ENCODE measurements at places on chromosomes 12 and 14. TPM values are rescaled to one million over a fixed set of nuclear protein-coding genes. Genes with fewer than 3 reads are reported as not detected.
A peak's percentile ranks its signal among the peaks of the same experiment; 100 is the strongest.

GRCh38 chr12:117583092-117583491, 221.7 kb upstream of the NOS1 start:
- H3K27me3 ChIP-seq: no peaks in the 10 kb centered on the region
- no peak overlapping the region for H3K27ac ChIP-seq
- no peaks in the 10 kb centered on the region for H3K4me1 ChIP-seq
- no peak overlapping the region for H3K4me3 ChIP-seq

DNA sequence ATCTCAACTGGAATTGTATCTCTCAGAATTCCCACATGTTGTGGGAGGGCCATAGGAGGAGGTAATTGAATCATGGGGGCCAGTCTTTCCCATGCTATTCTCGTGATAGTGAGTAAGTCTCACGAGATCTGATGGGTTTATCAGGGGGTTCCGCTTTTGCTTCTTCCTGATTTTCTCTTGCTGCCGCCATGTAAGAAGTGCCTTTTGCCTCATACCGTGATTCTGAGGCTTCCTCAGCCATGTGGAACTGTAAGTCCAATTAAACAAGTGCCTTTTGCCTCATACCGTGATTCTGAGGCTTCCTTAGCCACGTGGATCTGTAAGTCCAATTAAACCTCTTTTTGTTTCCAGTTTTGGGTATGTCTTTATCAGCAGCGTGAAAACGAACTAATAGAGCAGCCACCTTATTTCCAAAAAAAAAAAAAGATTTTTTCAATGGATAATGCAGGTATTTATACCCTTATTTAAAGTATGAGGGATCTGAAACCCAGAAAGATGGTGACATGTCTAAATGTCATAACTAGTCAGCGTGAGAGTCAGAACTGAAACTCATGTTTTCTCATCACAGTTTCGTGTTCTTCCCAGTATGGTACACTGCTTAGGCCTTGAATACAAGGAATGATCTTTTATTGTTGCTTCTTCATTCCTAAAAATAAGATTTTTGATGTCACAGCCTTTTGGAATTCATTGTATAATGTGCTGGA, 89.6 kb downstream of the ERC1 start:
- H3K36me3 ChIP-seq: no peaks in the 10 kb centered on the region
- H3K4me1 ChIP-seq: no peaks in the 10 kb centered on the region
- DNase-seq: no peak

DNA sequence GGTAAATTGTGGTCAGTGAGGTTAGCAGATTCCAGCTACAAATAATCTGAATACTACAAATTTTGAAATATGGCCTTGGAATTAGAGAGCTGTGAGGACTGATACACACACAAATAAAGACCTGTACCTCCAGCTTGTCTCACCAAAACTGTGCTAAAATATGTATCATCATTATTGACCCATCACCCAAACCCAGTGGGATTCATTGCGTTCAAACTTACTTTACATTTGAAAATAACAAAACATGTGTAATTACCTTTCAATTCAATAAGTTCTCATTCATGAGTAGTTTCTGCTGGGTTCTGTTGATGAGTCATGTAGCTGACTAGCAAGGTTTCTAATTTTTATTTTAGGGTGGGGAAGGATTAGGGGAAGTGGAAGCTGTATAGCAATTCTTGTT, 170.9 kb downstream of the MSRB3 start:
- DNase-seq: no peak
- no peaks in the 10 kb centered on the region for H3K4me1 ChIP-seq
- no peaks in the 10 kb centered on the region for H3K27me3 ChIP-seq
- no peak overlapping the region for H3K27ac ChIP-seq
- no peaks in the 10 kb centered on the region for H3K36me3 ChIP-seq
- no peak overlapping the region for H3K4me3 ChIP-seq

DNA sequence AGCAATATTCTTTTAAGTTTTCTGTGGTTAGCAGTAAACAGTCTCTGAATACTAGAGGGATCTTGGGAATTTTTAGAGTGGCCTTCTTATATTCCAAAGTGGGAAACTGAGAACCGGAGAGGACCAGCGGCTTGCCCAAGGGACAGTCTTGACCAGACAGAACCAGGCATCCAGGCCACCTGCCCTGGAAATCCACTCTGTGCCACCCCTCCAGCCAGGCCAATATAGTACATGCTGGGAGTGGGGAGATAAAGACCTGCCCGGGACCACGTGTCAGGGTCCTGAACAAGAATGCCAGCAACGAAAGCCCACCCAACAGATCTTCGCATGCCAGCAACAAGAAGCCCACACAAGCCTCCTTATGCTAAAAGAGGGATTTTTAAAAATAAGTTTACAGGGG, 49.4 kb upstream of the RIN3 start:
- no peak for DNase-seq
- H3K27me3 ChIP-seq: no peaks in the 10 kb centered on the region
- no peaks in the 10 kb centered on the region for H3K4me1 ChIP-seq
- no peak overlapping the region for H3K27ac ChIP-seq
- no peak overlapping the region for H3K4me3 ChIP-seq

DNA sequence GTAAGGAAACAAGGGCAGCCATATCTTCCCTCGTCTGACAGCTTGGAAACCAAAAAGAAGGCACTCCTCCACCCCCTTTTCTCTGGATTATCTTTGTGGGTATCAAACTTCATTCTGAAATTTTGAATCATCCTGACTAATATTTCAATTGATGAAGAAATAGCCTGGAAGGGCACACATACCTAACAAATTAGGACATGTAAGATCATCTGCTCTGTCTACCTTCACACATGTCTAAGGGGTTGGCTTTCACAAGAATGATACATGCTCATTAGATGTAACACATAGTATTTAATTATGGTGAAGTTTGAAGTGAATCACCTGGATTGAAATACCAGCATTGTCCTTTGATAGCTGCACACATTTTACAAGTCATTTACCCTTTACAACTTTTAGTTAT, 348.1 kb upstream of the RPL10L start:
- DNase-seq: no peak
- H3K27ac ChIP-seq: no peak overlapping the region
- no peaks in the 10 kb centered on the region for H3K4me1 ChIP-seq
- no peaks in the 10 kb centered on the region for H3K27me3 ChIP-seq
- no peaks in the 10 kb centered on the region for H3K36me3 ChIP-seq
- H3K4me3 ChIP-seq: no peak overlapping the region

TDRD9 gene
- polyA plus RNA-seq: 0.36 TPM

MNAT1 gene
- polyA plus RNA-seq: 8.9 TPM

LALBA gene
- not detected for polyA plus RNA-seq

RHOJ gene
- polyA plus RNA-seq: 1.1 TPM

GRCh38 chr14:53542732-53543131, 389.6 kb upstream of the DDHD1 start:
- H3K27ac ChIP-seq: no peak overlapping the region
- H3K4me1 ChIP-seq: no peaks in the 10 kb centered on the region
- no peaks in the 10 kb centered on the region for H3K36me3 ChIP-seq
- H3K4me3 ChIP-seq: no peak overlapping the region
- no peak for DNase-seq

HHIPL1 gene
- 0.99 TPM for polyA plus RNA-seq

DNA sequence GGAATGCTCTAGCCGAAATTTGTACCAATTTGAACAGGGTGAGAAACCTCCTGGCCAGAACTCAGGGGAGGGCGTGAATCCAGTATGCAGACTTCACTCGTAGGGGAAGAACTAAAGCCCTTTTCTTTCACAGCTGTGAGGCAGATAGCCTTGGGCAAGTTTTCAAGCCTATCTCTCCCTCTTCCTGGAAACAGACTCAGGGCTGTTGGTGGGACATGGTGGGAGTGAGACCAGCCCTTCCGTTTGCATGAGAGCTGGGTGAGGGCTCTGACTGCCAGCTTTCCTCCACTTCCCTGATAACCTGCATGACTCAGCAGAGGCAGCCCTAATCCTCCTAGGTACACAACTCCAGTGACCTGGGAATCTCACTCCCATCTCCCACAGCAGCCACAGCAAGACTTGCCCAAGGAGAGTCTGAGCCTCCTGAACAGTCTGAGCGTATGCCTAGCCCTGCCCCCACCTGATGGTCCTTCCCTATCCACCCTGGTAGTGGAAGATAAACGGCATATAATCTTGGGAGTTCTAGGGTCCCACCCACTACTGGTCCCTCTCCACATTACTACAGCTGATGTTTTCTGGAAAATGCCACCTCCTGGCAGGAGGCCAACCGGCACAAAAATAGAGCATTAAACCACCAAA, 170.1 kb upstream of the AMIGO2 start:
- H3K4me1 ChIP-seq: peaks cover 5% of the 10 kb centered on the region
- peak; percentile 40 for DNase-seq
- H3K27me3 ChIP-seq: no peaks in the 10 kb centered on the region

- no peaks in the 10 kb centered on the region for H3K36me3 ChIP-seq
- no peaks in the 10 kb centered on the region for H3K4me1 ChIP-seq
- no peak overlapping the region for H3K4me3 ChIP-seq
- no peak overlapping the region for H3K27ac ChIP-seq
Observed at GRCh38 chr12:19572920-19573558, 133.7 kb downstream of the AEBP2 start.

- no peak for DNase-seq
- H3K4me3 ChIP-seq: no peak overlapping the region
- no peaks in the 10 kb centered on the region for H3K36me3 ChIP-seq
Observed at GRCh38 chr14:92694807-92695206, 53.6 kb downstream of the LGMN start.

DNA sequence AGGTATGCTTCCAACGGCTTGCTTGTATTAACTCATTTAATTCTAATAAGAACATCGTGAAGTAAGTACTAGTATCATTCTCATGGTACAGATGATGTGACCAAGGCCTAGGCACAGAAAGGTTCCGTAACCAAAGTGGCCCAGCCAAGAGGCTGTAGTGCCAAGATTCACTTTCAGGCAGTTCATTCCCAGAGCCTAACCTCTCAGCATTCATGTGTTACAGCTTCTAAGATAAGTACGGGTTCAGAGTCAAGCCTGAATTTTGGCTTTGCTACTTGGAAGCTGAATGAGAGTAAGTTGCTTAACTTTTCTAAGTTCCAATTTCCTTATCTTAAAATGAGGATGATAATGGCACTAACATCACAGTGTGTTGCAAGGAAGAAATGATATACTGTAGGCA, 379.9 kb downstream of the AEBP2 start:
- no peak for DNase-seq
- no peaks in the 10 kb centered on the region for H3K36me3 ChIP-seq
- no peaks in the 10 kb centered on the region for H3K27me3 ChIP-seq
- no peak overlapping the region for H3K4me3 ChIP-seq

CLEC4D gene
- 0.40 TPM for polyA plus RNA-seq

DNA sequence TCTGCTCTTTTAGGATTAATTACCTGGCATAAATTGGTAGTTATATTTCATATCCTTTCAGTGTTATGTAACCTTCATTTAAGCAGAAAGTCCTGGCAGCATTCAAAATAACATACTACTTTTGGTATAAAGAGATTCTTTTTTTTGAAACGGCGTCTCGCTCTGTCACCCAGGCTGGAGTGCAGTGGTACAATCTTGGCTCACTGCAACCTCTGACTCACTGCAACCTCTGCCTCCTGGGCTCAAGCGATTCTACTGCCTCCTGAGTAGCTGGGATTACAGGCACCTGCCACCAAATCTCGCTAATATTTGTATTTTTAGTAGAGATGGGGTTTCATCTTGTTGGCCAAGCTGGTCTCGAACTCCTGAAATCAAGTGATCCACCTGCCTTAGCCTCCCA, 9.2 kb downstream of the KTN1 start:
- no peak overlapping the region for H3K4me3 ChIP-seq
- no peaks in the 10 kb centered on the region for H3K27me3 ChIP-seq
- peaks cover 39% of the 10 kb centered on the region for H3K4me1 ChIP-seq
- no peaks in the 10 kb centered on the region for H3K36me3 ChIP-seq

ATN1 gene
- 5.6 TPM for polyA plus RNA-seq

DPY19L2 gene
- 0.13 TPM for polyA plus RNA-seq

DNA sequence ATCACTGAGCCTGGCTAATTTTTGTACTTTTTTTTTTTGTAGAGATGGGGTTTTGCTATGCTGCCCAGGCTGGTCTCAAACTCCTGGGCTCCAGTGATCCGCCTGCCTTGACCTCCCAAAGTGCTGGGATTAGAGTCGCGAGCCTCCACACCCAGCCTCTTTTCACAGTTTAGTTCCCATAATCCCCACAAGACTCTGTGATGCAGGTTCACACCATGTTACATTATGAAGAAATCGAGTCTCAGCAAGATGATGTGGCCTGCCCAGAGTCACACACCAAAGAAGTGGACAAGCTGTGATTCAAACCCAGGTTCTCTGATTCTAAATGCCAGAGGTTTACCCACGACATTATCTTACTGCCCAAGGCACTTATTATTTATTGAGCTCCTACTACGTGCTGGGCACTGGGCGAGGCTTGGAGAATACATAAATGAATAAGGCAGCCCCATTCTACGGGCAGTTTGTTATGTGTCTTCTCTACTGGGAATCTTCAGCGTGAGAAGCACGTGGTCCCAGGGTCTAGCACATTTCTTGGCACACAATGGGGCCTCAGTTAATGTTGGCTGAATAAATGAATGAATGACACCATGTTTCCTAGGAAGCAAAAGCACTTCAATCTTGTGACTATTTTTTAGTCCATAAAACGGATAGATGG, 23.5 kb upstream of the OASL start:
- H3K4me1 ChIP-seq: peaks cover 7% of the 10 kb centered on the region
- DNase-seq: no peak
- no peaks in the 10 kb centered on the region for H3K27me3 ChIP-seq
- H3K27ac ChIP-seq: no peak overlapping the region
- no peak overlapping the region for H3K4me3 ChIP-seq
- no peaks in the 10 kb centered on the region for H3K36me3 ChIP-seq

DNA sequence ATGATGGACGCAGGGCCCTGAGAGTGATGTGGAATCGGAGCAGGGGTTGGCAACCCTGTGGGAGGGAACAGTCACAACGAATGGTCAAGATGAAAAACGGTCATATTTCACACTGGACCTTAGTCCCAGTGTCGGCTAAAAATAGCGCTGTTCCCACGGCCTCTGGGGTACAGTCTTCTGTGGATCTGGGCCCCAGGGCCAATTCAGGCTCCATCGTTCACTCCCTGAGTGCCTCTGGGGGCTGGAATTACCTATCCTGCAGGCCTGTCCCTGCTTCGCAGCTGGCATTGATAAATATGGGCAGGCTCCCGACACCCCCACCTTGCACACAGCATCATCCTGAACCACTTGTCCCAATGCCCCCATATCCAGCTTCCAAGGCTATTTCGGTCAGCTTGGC, 18.6 kb downstream of the GSC start:
- H3K27ac ChIP-seq: no peak overlapping the region
- no peaks in the 10 kb centered on the region for H3K4me1 ChIP-seq
- DNase-seq: no peak
- no peaks in the 10 kb centered on the region for H3K27me3 ChIP-seq
- H3K36me3 ChIP-seq: no peaks in the 10 kb centered on the region
